ENCODE measurements at places on chromosomes 6 and 20.

GRCh38 chr6:3758842-3759144, 7.3 kb upstream of the PXDC1 start:
- DNase-seq: no peak

- no peak for DNase-seq
These were observed 239.2 kb upstream of the TAB2 start for GRCh38 chr6:149078211-149078782.

DNA sequence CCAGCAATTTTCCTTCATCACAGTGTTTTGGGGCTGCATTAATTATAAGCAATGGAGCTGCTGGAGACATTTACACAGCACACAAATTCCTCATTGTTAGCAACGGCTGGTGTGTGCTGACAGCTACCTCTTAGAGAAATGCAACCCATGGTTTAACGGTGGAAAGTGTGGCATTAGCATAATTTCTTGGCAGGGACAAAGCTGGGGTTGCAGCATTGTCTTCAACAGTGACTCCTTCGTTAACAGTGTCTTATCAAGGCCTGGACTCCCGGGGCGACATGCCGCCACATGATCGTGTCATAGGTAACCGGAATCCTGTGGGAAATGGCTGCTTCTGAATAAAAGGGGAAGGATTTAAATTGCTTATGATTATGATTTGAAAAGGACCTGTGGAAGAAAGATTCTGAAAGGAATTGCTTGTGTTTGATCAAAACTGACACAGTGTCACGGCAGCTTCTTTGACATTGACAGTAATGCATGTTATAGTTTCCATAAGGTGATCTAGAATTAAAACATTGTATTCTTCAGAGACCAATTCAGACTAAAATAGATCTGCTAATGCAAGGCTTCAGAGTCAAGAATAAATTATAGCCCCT, 128.0 kb downstream of the UST start:
- no peak for DNase-seq

- DNase-seq: no peak
These were observed 53.9 kb downstream of the CEBPB start for GRCh38 chr20:50244352-50245149.

GRCh38 chr6:15595461-15596173, 67.2 kb downstream of the DTNBP1 start:
- DNase-seq: no peak

DNA sequence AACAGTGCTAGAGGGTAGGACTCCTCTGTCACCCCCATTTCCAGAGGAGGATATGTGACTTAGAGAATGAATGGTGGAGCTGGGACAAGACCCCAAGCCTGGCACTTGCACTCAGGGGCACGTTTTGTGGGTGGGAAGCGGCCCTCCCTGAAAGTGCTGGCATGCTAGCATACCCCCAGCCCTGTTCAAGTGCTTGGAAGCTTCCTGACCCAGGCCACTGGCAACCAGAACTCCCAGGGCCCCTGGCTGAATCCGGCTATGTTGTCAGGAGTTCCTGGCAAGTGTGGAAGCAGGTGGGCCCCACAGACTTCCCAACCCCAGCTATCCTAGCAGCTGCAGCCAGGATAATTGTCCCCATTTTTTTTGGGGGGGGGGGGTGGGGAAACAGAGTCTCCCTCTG, 35.6 kb upstream of the TGM2 start:
- DNase-seq: no peak

GRCh38 chr6:167094436-167094819, 28.5 kb upstream of the CCR6 start:
- DNase-seq: no peak

DNA sequence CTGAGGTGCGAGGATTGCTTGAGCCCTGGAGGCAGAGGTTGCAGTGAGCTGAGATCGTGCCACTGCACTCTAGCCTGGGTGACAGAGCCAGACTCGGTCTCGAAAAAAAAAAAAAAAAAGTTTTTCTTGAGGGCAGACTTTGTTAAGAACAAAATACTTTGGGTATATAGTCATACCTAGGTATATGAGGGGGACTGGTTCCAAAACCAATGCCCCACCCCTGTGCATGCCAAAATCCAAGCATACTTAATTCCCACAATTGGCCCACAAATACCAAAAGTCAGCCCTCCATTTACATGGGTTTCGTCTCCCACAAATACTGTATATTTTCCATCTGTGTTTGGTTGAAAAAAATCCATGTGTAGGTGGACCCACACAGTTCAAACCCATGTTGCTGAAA, 119.9 kb downstream of the INSM1 start:
- peak; percentile 64 for DNase-seq

- no peak for DNase-seq
These were observed 162.3 kb downstream of the KLHL32 start for GRCh38 chr6:97086781-97087180.

DNA sequence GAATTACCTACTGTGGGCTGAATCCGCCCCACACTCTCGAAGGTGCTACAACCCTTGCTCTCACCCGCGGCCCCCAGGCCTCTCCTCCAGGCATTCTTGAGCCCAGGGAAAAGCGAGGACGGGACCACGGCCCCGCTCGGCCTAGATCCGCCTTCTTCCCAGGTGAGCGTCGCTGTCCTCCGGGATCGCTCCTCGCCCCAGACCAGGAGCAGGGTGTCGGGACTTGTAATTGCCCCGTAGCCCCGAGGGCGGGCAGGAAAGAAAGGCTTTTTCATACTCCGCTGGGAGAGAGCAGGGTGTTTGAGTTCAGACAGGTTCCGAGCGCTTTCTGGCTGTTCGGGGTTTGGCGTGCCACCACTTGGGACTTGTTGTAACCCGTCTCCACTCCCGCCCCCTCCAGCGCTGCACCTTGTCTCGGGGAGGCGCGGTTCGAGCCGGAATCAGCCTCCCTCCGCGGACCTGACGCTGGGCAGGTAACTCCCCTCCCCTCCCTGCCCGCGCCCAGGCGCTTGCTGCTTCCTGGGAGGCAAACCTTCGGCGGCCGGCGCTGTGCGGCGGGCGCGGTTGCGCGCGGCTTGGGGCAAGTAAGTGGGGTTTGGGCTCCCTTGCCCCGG, at the start of gene FAM83B:
Gene FAM83B (plus strand): TSS at position 529 of the 614 bp plus-strand sequence. CDS start 23,476 bp downstream, outside the sequence.
- no peak for DNase-seq

- DNase-seq: no peak
These were observed 78.5 kb upstream of the AHI1 start for GRCh38 chr6:135576055-135576454.

GRCh38 chr6:37674161-37674560, 23.5 kb downstream of the MDGA1 start:
- no peak for DNase-seq

- DNase-seq: no peak
These were observed 133.2 kb downstream of the TBC1D32 start for GRCh38 chr6:121201105-121201504.

GRCh38 chr6:152209211-152209610, 401.7 kb downstream of the ESR1 start:
- DNase-seq: no peak

DNA sequence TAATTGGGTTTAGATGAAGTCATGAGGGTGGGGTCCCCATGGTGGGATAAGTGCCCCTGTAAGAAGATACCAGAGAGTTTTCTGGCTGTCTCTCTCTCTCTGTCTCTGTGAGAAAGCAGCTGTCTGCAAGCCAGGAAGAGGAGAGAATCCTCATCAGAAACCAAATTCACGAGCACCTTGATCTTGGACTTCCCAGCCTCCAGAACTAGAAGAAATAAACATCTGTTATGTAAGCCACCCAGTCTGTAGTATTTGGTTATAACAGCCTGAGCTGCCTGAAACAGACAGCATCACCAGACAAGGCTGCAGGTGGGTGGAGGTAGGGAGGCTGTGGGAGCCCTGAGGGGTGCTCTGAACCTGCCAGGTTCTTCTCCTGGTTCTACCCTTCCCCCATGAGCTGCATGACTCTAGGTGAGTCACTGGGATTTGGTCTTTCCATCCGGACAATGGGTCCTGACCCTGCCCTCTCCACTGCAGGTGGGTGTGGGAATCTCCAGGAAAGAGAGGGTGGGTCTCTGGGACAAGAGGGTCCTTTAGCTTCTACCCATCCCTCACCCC, 34.3 kb upstream of the VEGFA start:
- DNase-seq: no peak

- peak; percentile 56 for DNase-seq
These were observed 119.2 kb downstream of the NFATC2 start for GRCh38 chr20:51423290-51423667.

DNA sequence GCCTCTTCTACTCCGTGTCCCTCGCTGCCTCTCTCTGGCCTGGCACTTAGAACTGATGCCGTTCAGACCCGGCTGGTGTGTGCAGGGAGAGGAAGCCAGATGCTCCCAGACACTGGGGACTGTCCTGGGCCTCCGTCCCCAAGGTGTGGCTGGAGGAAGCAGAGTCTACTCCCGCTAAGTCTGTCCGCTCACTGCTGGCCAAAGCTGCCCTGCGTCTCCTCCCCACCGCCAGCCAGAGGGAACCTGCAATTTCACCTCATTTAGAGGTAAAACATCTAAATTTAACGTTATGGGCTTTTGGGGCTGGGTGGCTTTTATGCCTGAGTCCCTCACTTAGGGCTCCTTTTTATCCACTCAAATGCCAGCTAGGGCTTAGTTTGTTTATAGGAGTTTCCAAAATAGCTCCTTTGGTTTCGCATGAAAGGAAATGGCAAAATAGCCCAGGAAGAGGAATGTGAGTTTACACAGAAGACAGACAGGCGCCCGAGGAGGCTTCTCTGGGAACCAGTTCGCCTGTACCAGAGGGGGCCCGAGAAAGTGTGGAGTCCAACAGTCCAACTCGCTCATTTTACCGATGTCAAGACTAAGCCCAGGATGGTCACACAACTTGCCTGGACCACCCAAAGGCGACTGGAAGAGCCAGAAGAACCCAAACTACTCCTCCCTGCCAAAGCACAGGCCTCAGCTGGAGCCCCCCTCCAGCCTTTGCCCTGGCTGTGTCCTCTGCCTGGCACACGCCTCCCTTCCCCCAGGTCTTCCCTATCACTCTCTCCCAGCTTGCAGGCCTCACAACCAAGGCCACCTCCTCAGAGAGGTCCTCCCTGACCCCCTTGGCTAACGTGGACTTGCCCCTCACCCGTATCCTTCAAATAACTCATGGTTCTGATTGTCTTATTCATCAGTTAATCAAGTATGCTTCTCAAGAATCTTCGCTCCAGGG, 54.5 kb downstream of the RIPOR3 start:
- no peak for DNase-seq

GRCh38 chr6:85360794-85361642, 88.9 kb upstream of the NT5E start:
- no peak for DNase-seq

DNA sequence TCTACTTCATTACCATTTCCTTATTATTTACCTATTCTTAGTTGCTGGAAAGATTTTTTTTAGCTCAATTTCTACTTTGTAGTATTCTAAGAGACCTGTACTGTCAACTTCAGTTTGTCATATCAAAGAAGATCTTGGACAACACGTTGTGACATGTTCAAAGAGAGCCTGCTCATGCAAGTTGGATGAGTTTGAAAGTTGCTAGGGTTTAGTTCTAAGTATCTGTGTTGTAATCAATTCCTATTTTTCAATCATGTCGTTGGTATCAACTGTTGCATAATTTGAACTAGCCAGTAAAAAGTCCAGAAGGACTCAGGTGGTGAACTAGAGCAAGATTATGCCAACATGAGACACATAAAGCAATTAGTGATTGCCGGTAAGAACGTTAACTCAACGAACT, 30.2 kb downstream of the PKIB start:
- DNase-seq: no peak

- DNase-seq: no peak
These were observed 8.5 kb downstream of the TRAM2 start for GRCh38 chr6:52568320-52568719.

GRCh38 chr6:11097476-11097875, 3.8 kb downstream of the SMIM13 start:
- DNase-seq: no peak

DNA sequence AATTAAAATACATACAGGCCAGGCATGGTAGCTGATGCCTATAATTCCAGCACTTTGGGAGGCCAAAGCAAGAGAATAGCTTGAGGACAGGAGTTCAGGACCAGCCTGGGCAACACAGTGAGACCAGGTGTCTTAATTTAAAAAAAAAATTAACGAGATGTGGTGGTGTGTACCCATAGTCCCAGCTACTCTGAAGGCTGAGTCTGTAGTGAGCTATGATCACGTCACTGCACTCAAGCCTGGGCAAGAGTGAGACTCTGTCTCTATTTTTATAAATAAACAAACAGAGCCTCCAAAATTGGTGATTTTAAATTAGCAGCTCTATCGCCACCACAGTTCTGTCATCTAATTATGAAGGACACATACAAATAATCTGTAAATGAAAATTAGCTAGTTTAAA, 37.9 kb downstream of the ABHD12 start:
- no peak for DNase-seq

- no peak for DNase-seq
These were observed 417 bp downstream of the PRRT1 start for GRCh38 chr6:32151181-32151862.

GRCh38 chr6:15148356-15148946, 97.4 kb upstream of the JARID2 start:
- DNase-seq: no peak

- DNase-seq: no peak
These were observed 857.0 kb downstream of the KIF16B start for GRCh38 chr20:15716256-15716655.

GRCh38 chr6:2826131-2826530, 15.5 kb downstream of the SERPINB1 start:
- no peak for DNase-seq

GRCh38 chr6:18047406-18047805, 60.0 kb upstream of the KIF13A start:
- no peak for DNase-seq

- peak; percentile 20 for DNase-seq
These were observed 11.2 kb downstream of the KCNQ2 start for GRCh38 chr20:63461104-63461763.

- DNase-seq: no peak
These were observed 38.3 kb downstream of the SIRPA start for GRCh38 chr20:1933465-1933870.

DNA sequence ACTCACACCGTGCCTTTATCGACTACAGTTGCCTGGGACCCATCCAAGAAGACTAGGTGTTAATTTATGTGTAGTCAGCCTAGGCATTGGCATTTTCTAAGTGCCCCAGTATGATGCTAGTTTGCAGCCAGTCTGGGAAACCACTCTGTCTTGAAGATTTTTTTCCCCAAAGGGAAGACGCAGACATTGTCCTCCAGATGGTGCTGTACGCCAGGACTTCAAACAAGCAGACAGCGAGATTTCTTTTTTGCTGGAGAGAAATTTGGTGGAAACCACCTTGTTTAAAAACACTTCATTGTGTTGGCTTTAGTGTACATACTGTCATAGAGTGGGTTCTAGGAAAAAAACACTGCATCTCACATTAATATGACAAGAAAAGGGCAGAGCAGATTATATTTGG, 30.0 kb downstream of the ALDH5A1 start:
- peak; percentile 10 for DNase-seq

- DNase-seq: no peak
These were observed 67.1 kb upstream of the ZNFX1 start for GRCh38 chr20:49344975-49345374.

DNA sequence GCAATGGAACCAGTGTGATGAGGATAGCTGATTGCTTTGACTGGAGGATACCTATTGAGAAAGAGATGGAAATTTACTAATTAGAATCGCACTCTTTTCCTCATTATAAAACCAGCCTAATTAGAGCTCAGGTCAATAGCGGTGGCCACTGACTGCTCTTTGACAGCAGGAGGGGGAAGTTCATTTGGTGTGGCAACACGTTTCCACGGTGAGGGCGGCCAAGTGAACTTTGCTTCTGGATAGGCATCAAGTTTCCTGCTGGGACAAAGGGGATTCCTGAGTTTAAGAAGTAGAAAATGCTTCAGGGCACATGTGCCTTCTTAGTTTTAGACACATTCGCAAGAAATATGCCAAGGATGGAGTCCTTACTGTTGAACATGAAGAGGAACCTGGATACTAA, 145.3 kb upstream of the NRN1 start:
- DNase-seq: no peak

Measured in stimulated activated CD4-positive, alpha-beta T cell treated with anti-CD3 and anti-CD28 coated beads, Interleukin-15, amount 100 ng/mL, for 24 hours (primary cell).